ENCODE measurements at places on chromosomes 16 and 17.

DNA sequence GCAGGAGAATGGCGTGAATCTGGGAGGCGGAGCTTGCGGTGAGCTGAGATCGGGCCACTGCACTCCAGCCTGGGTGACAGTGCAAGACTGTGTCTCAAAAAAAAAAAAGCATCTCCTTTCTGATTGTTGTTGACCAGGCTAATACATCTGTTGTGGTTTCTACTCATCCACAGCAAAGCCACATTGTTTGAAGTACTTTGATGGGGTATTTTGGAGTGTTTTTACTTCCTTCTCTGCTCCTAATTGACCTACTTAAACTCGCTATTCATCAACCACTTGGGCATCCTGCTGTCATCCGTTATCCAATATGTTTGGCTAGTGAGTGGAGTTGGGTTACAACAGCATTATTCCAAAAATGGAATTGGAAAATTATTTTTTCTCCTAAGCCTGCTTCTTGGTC lies 3.5 kb upstream of the CDC27 start:
- peak; percentile 55 for DNase-seq

DNA sequence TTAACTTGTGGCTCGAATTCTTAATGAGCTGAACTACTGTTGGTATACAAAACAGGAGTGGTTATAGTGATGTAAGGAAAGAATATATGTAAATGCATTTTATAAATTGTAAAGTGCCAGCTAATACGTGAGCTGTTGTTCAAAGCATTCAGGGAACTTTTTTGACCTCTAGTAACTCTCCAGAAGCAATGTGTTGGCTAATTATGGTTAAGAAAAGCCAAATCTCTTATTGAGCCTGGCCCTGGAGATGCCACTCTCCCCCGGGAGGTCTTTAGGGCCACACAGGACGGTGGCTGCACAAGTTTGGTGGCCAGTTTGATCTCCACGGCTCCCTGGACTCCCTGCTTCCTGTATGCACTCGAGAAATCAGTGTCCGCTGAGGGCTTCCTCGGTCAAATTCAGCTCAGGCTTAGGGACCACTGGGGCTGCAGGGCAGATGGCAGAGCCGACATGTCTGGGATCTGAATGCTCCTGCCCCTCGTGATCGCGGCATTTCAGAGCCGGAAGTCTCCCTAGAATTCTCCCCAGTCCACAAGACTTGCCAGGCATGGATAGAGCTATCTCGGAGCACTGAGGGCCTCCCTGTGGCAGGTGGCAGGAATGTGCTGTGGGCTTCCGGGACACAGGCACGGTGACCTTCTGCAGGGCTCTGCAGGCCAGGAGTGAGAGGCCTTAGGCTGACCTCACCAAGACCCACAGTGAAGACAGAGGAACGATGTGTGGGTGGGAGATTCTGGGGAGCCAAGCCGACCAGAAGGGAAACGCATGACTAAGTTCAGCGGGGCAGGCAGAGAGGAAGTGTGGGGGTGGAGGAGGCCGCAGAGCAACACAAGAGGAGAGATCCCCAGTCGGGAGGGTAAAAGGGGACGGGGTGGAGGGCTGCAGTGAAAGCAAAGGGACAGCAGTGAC lies 18.6 kb upstream of the PITPNM3 start:
- peak; percentile 14 for DNase-seq

- DNase-seq: no peak
Measured at GRCh38 chr17:48603959-48604769, 622 bp downstream of the HOXB6 start.

GRCh38 chr16:53530046-53530445 lies 27.0 kb upstream of the AKTIP start:
- no peak for DNase-seq

GRCh38 chr17:14070344-14070984 lies 1.2 kb downstream of the COX10 start:
- DNase-seq: no peak

DNA sequence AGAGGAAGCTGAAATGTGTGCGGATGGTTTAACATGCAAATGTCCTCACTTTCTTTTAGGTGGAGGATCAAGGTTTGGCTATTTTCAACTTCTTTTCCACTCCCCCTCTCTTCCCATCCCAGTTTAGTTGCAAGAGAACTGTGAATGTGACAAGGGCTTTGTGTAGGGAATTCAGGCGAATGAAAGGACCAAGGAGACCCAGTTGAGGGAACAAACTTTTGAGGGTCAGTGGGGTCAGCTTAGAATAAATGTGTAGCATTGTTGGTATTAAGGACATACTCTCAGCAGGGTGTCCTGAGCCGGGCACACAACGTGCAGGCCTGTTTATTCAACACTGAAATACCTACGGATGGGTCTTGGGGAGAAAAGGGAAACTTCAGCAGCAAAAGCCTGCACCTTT lies 346.0 kb downstream of the PMP22 start:
- DNase-seq: no peak

DNA sequence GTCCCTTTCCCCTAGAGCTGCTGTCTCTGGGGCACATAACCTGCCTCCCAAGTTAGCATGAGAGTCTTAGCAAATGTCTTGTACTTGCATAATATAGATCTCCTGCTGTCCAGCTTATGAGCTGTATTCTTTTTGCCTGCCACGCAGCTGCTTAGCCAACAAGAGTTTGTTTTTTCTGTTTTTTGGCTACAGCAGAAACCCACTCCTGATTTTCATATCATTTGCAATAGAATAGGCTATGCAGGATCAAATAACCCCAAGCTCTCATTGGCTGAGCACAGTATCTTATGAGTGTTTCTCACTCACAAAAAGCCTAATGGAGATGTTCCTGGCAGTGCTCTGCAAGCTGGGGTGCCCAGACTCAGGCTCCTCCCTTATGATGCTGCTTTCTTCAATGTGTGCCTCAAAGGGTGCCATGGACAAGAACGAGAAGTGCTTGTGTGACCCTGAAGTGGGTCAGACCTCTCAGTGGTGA lies 23.1 kb downstream of the B9D1 start:
- DNase-seq: no peak

DNA sequence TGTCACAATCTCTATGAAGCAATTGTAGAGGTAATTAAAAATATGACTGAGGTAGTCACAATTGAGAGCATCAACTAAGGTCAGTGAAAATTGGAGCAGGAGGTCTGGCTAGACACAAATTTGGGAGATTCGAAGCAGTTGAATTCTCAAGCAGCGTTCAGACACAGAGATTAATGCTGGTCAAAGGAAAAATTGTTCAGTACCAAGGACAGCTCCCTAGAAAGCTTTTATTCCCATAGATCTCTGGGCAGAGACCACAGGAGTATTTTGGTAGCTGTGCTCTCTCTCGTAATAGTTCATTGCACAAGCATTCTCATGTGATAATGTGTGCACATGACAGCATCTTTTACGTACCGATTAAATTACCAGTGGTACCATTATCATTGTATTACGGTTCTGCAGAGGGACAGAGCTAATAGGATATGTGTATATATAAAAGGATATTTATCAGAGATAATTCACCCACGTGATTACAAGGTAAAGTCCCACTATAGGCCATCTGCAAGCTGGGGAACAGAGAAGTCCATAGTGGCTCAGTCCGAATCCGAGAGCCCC lies 387.5 kb upstream of the HSBP1 start:
- DNase-seq: no peak

GRCh38 chr16:14564323-14564722 lies 65.7 kb downstream of the PARN start:
- no peak for DNase-seq

- DNase-seq: no peak
Measured at GRCh38 chr16:2048116-2048543, 345 bp downstream of the TSC2 start.

GRCh38 chr16:59192551-59193199 lies 458.6 kb upstream of the GOT2 start:
- no peak for DNase-seq

DNA sequence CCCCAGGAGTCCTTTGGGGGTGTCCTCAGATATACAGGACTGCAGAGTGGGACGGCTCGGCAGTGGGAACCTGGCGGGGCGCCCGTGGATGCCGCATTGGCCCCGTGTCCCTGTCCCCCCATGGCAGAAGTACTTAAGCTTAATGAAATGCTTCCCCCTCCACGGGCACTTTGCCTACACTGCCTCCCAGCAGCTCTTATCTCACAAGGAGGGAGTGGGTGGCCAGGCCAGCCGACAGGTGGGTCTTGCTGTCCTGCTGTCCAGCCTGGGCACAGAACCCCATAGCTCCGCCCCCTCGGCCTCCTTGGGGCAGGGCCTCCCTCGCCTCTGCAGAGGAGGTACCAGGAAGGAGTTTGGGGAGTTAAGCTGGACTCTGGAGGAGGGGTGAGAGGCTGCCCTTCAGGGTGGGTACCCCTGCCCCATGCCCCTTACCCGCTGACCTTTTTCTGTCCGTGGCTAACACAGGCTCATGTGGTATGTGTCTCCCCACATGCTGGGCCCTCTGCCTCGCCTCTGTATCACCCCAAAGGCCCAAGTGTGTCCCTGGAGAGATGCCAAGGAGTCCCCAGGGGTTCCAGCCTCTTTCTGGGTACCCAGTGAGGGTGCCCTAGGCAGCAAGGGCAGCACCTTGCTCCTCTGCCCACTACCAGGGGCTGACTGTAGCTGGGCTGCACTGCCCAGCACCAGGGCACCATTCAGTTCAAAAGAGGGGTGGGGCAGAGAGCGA lies 8.7 kb downstream of the THRA start:
- no peak for DNase-seq

DNA sequence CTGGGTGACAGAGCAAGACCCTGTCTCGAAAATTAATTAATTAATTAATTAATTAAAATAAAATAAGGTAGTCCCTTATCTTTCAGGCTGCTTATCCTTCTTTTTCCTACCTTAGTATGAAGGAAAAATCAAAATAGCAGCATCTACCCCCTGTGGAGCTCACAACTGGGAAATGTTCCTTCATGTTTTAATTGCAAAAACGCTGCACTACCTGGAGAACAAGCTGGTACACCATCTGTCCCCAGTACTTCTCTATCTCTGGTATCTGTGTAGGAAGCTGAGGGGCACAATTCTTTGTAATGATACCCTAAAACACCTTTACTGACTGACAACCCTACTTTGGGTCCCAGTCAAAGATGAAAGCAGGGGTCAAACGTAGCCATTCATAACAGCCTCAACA lies 55.1 kb upstream of the MNT start:
- DNase-seq: no peak

GRCh38 chr17:72945473-72945872 lies 147.0 kb downstream of the SLC39A11 start:
- DNase-seq: no peak

DNA sequence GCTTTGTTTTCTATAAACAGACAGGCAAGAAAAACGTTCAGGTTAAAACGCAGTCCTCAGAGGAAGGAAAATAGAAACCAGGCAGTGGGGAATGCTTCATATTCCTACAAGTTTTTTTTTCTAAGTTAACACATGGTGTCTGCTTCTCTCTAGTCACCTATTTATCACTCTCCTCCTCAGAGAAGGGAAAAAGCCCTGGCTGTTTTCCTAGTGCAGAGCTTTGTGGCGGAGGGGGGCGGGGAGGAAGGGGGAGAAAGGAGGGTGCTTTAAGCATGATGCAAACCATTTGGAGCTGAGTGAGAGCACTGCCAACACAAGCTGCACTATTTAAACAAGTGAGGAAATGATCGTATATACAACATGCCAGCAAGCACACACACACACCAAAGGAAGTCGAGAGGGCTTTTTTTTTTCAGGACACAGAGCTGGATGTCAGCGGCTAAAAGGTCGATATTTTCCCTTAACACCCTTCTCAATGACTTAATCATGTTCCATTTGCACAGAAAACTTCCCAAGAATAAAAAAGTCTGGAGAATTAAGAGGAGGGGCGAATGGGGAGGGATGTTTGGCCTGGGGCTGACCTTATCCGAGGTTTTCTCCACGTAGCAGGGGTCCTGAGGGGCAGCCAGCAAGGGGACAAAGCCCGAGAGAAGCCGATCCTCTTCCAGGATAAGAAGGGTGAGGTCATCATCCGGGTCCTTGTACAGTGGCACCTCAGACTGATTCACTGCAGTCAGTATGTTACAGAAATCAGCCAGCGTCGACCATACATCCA lies 117.4 kb downstream of the HIC1 start:
- no peak for DNase-seq
